ENCODE measurements at places on chromosomes 13 and 19.

DNA sequence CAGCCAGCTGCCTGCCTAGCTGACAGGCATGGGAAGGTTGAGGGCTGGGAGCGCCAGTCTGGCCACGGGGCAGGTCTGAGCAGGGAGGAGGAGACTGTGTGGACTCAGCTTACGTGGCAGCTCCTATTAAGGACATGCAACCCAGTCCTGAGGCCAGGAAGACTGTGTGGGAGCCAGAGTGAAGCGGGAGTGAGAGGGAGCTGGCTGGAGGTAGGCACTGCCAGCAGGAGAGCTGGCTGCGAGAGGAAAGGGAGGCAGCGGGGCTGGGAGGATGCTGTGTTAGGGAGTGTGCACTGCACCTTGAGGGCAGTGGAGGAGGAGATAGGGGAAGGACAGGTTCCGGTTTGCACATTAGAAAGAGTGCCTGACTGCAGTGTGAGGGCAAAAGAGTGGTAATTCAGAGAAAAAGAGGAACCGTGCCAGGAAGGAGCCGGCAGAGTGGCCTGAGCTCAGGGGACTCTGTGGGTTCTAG, 99.2 kb downstream of the SLC7A1 start:
- no peak for DNase-seq

- DNase-seq, result peak; percentile 38
Measured at GRCh38 chr19:10424011-10424637, 3.8 kb downstream of the PDE4A start.

DNA sequence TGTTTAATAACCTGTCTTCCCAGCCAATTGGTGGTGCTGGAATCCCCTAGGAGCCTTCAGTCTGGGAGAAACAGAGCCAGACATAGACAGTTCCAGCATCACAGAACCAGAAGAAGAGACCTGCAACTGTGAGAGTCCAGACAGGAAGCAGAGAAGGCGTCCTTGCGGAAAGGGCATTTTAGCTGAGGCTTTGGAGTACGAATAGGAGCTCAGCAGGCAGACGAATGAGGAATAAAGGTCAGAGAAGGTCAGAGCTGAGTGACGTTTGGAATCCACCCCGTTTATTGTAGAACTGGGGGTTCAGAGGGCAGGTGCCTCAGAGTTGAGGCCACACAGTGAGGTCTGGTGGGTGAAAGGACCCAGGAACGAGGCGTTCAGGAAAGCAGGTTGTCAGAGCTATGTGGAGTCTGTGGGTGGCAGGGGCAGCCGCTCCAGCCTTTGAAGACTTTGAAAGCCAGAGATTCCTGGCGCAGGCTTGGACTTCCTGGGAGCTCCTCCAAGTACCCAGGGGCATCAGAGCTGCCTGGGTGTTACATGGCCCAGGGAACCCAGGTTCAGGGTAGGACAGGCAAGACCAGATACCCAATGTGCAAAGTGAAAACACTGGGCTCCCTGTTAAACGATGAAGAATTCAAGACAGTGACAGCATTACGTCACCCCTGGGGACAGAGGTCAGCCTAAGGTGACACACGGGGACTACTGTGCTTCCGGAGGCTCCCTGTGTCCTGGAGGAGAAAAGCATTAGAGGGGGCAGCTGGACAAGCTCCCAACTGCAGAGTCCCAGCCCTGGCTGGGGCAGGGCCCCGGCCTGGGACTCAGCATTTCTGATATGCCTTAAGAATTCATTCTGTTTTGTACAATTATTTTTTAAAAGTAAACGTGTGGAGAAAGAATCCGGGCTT, 5.5 kb downstream of the ARRDC2 start:
- DNase-seq, result no peak

DNA sequence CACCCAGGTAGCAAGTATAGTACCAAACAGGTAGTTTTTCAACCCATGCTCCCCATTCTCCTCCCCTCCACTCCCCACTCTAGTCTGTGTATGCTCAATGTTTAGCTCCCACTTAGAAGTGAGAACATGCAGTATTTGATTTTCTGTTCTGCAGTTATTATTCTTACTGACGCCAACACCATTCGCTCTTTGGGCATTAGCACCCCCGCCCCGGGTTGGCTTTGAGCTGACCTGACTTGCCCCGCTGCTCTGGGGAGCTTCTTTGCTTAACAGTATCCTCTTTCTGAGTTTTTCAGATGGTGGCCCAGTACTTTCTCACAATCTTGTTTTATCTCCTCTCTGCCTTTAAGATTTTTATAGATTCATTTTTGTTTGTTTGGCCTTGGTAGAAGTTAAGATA, 138.7 kb downstream of the CRYL1 start:
- no peak for DNase-seq

DNA sequence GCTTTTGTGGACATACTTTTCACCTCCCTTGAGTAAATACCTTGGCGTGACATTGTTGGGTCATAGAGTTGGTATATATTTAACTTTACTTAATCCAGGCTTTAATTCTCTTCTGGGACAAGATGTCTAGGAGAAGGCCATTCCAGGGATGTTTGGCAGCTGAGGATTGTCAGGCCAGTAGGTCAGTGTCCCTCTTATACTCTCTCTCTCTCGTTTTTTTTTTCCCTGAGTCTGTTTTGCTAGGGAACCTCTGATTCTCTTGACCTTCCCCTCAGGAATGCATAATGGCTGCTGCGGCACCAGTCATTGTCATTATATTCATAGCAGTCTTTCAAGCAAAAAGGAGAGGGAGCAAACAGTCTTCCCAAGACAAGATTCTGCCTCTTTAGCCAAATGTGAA, 48.8 kb downstream of the BICRA start:
- no peak for DNase-seq

- no peak for DNase-seq
Measured at GRCh38 chr13:80276371-80277289, 64.3 kb downstream of the SPRY2 start.

DNA sequence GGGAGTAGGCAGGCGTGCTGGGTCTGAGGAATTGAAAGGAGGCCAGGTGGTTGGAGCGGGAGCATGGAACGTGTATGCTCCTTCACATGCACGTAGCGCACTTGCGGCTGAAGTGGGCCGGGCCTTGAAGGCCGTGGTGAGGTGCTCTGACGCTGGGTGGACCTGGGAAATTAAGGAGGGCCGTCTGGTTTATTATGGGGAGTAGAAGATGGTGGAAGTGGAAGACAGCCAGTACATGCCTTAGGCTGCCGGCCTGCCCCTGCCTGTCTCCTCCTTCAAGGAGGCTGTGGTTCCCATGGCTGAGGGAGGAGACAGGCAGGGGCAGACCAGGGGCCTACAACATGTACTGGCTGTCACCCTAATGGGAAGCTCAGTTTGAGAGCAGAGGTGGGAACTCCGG, 23.9 kb downstream of the GATAD2A start:
- no peak for DNase-seq

GRCh38 chr13:50915565-50915964, 6.0 kb downstream of the RNASEH2B start:
- DNase-seq, result no peak

- no peak for DNase-seq
Measured at GRCh38 chr19:34131100-34131499, 41.2 kb upstream of the LSM14A start.

DNA sequence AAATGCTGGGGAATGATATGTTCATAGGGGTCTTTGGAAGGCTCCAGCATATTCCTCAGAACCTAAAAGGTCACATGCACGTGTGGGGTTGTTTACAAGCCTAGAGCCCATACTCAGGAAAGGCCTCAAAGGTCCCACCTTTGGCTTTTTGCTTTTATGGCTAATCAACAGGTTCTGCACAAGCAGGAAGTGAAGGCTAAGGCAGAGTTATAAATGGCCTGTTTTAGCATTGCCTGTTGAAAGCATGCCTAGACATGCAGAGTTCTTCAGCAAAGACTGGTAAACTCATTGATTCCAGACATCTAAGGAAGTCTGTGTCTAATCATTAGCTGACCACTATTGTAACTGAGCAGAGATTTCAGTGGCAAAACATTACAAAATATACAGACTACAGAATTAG, 198.3 kb downstream of the KCNRG start:
- no peak for DNase-seq

GRCh38 chr19:12955996-12956395, 1.0 kb downstream of the GADD45GIP1 start:
- DNase-seq, result no peak

GRCh38 chr13:19657872-19658591, 24.6 kb downstream of the MPHOSPH8 start:
- no peak for DNase-seq

GRCh38 chr13:29969286-29969685, 118.9 kb upstream of the UBL3 start:
- DNase-seq, result no peak

GRCh38 chr13:32447894-32448623, 20.1 kb upstream of the N4BP2L1 start:
- no peak for DNase-seq

- no peak for DNase-seq
Measured at GRCh38 chr13:42708391-42708790, 73.0 kb upstream of the FAM216B start.

DNA sequence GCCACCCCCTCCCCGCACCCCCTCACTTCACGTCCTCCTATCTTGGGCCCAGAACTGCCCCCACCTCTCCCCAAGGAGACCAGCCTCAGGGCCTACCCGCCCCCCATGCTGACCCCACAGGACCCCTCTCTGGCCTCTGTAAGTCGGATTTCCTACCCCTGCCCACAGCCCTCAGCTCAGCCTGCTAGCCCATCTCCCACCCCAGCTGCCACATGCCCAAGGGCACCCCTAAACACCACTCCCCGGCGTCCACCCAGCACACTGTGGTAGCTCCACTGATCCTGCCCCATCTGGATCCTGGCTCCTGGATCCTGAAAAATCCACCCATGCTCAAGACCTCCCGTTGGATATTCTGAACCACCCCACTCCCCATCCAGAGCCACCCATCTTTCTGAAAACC, 805 bp downstream of the EVI5L start:
- DNase-seq, result no peak

DNA sequence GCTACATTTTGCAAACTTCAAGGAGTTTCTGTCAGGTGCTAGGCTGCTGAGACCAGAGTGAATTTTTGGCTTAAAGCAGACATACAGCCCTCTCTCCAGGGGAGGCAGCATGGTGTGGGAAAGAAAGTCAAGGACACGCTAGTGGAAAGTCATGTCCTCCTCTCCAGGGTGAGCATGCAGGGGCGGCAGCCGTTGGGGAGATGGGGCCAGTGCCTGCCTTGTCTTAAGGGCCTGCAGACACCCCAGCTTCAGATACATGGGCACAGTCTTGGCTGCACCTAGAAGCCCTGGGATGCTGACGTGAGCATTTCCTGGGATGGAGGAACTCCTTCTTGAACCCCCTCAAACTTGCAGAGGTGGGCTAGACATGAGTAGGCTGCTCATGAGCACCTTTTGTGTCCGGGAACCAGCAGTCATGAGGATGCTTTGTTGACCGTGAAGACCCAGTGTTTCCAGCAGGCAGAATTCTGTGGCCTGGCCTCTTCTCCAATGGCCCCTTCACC, 43.3 kb upstream of the PEPD start:
- no peak for DNase-seq

DNA sequence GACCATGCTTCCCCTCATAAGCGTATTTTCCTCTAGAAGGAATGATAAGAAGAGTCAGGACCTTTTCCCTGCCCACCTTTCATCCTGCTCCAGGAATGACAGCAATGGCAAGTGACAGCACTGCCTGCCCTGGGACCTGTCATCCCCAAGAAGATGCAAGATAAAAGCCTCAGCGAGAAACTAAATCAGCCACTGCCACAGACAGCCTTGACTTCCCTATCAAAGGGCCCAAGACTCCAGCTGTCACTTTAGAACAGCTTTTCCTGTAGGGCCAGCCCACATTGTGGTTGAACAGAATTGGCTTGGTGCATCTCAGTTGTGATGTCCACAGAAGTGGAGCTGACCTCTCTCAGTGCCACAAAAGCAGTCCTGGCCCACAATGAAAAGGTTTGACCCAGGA, 1.1 kb downstream of the RAB8A start:
- no peak for DNase-seq

- DNase-seq, result no peak
Measured at GRCh38 chr13:47484548-47484947, 516.5 kb downstream of the SUCLA2 start.

DNA sequence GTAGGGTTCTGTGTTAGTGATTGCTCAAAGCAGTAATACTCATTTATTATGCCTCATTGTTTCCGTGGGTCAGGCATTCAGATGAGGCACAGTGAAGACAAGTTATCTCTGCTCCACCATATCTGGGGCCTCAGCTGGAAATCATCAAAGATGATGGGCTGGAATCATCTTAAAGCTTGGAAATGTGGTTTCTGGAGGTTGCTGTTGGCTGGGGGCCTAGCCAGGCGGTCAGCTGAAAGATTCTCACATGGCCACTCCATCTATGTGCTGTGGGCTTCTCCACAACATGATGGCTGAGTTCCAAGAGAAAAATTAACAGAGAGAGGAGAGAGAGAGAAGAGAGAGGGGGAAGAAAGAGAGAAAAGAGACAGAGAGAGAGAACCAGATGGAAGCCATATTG, 75.5 kb downstream of the OLFM4 start:
- no peak for DNase-seq

DNA sequence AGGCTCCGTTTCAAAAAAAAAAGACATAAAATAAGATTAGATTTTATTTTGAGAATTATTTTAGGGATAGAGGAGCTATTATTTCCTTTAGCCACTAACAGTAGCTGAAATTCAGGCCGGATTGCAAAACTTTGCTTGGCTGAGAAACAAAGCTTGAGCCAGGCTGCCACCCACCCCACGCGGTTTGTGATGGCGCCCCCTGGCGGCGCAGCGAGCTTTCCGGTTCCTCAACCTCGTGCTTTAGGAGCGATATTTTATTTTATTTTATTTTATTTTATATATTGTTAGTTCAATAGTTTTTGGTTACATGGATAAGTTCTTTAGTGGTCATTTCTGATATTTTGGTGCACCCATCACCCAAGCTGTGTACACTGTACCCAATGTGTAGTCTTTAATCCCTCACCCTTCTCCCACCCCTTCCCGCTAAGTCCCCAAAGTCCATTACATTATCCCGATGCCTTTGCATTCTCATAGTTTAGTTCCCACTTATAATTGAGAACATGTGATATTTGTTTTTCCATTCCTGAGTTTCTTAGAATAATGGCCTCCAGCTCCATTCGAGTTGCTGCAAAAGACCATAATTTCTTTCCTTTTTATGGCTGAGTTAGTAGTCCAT, 19.8 kb upstream of the CEACAM4 start:
- no peak for DNase-seq

GRCh38 chr13:44417446-44417845, 43.8 kb downstream of the SERP2 start:
- no peak for DNase-seq

- no peak for DNase-seq
Measured at GRCh38 chr19:17519967-17520366, 8.5 kb downstream of the PGLS start.

Measured in NCI-H1694 (cell line).